Aorta (tissue), 5 donors: ENCODE measurements at places on chromosomes 1 and 21. TPM values are rescaled to one million over a fixed set of nuclear protein-coding genes. Genes with fewer than 3 reads are reported as not detected.

DNA sequence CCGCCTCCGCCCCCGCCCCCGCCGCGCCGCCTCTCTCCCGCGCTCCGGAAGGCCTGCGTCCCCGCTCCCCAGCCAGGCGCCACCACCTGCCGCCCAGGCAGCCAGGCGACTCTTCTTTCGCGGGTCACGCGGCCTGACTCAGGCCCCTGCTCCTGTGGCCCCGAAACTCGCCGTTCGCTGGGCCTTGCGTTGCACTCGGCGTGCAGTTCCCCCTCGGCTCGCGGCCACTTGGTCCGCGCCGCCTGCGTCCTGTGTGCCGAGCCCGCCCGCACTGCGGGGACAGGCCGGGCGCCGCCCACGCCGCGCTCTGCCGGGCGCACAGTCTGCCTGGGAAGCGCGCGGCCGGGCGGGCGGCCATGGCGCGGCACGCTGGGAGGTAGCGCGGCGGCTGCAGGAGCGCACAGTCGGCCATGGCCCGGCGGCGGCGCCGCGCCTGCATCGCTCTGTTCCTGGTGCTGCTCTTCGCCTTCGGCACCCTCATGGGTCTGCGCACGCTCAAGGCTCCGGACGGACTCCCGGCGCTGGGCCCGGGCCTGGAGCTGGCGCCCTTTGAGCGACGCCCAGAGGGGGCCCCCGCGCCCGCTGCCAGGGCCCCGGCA, at the start of gene MANEAL:
Gene MANEAL, plus strand, starts transcription at position 75 of the 599 bp plus-strand sequence. Its CDS starts 336 bp downstream, at position 411.
- DNase-seq = peak; percentile 81

DNA sequence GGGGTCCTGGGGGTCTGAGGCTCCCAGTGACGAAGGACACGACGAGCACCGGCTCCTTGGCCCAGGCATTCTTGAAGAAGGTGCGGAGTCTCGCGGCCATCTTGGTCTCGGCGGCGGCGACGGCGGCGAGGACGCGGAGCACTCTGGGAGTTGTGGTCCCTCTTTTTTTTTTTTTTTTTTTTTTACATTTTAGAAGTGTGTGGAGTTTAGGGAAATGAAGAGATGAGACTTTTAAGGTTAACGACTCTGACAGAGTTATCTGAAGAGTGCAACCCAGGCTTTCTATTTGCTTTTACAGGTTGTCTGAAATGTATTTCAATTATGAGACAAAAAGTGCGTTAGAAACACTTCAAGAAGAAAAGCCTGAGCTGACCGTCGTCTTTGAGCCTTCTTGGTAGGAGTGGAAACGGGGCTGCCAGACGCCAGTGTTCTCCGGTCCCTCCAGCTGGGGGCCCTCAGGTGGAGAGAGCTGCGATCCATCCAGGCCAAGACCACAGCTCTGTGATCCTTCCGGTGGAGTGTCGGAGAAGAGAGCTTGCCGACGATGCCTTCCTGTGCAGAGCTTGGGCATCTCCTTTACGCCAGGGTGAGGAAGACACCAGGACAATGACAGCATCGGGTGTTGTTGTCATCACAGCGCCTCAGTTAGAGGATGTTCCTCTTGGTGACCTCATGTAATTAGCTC, 9.7 kb downstream of the OR2B11 start:
- peak; percentile 86 for DNase-seq

DNA sequence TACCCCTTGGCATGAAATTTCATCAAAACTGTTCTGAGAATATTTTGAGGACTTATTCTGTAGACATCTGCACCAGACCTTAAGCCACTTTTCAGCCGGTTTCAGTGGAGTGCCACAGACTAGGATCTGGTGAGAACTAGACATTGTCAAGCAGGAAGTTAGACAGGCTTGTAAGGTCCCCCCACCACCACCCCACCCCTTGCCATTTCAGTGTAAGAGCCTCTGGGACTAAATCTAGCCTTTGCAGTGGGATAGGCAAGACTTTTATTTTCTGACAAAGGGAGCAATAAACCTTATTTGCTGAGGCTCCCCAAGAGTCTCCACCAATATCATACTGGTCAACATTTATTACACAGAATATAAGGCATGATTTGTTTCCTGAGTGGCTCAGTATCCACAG, 77.9 kb upstream of the EXO1 start:
- DNase-seq = no peak

DNA sequence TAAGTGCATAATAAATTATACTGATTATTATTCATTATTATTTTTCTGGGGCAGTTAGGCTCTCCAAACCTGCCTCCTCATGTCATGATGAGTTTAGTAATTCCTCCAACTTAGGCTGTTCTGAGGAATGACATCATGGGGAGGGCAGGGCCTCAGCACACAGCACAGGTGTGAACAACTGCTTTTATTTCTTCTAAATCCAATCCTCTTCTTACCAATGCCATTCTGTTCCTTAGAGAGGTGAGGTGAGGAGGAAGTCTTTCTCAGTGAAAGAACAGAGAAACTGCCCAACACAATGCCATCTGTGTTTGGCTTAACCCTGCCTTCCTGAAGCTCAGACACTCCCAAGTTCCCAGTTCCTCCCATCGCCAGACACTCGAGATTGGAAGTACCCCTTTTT, 45.4 kb upstream of the WASF2 start:
- DNase-seq = no peak

The PAPPA2 gene
- total RNA-seq = 4.3 TPM

DNA sequence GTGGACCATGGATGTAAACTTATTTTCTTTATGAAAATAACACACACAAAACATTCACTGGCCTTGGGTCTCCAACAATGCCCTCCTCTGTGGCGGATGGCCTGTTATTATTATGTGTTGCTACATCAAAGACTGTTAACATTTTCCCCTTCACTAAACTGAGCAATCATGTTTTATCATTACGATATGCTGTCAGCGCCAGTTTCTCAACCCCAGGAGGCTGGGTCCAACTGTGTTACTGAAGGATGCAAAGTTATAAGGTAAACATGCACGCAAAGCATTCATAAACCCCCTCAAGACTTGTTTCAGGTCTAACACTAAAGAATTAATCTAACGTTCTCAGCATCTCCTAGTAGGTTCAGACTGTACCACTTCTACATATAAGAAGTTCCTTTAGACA, 6.0 kb upstream of the DUSP10 start:
- DNase-seq = no peak

GRCh38 chr21:44590311-44590721, 2.0 kb downstream of the KRTAP10-6 start:
- no peak for DNase-seq

- no peak for DNase-seq
These were observed 7.4 kb downstream of the ZNF496 start for GRCh38 chr1:247324204-247324787.

DNA sequence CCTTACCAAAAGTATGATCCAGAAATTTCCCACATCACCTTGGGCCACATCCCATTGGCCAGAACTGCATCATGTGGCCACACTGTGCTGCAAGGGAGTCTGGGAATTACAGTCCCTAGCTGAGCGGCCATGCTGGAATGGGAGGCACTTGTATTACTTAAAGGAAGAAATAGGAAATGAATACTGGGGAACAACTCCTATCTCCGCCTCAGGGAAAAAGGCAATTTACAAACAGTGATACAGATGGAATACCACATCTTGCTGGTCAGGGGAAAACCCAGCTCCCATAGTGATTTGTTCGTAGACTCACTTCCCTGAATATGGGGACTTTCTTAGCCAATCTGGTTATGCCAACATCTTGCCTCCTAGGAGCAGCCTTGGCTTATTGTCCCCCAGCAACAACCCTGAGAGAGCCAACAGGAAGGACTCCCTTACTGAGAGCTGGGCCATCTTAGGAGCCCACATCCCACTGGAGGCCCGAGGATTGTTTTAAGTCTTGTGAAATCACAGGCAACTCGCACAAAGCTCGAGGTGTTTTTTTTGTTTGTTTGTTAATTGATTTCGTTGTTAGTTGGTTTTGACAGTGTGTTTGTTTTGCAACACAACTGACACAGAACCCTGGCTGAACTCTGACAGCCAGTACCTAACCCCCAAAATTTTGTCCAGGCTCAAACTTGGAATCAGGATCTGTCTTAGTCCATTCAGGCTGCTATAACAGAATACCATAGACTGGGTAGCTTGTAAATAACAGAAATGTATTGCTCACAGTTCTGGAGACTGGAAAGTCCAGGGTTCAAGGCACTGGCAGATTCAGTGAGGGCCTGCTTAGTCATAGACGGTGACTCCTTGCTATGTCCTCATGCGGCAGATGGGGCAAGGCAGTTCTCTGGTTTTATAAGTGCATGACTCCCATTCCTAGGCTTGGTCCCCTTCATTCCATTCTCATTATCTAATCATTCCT, 14.9 kb downstream of the CDA start:
- no peak for DNase-seq
